HEK293T (cell line): ENCODE measurements at places on chromosomes 11 and 22.

DNA sequence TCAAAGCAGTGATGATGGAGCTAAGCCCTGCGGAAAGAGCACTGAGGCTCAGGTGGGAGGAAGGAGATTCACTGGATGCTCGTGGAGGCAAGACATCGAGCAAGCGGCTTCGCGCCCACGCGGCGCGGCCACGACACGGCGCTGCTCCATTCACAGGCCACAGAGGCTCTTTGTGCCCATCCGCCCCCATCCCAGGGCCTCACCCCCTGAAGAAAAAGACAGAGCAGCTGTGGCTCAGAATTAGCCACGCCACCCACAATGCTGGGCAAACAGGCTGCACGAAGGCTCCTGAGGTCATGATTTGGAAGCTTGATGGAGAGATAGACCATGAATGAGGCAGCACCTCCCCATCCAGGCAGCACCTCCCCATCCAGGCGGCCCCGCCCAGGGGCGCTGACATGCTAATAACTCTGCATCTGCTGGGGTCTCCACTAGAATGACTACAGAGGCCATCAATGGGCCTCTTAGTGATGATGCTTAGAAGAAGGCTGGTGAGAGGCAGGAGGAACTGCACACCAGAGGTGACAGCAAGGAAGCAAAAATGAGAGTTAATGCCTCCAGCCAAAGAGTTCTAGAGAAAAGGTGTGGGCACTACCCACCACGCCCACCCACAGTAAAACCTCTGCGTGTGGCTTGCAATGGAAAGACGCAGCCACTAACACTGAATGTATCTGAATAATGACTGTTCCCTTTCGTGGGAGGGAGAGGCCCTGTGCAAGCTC lies 43.5 kb downstream of the MYH9 start:
- no peak for DNase-seq

DNA sequence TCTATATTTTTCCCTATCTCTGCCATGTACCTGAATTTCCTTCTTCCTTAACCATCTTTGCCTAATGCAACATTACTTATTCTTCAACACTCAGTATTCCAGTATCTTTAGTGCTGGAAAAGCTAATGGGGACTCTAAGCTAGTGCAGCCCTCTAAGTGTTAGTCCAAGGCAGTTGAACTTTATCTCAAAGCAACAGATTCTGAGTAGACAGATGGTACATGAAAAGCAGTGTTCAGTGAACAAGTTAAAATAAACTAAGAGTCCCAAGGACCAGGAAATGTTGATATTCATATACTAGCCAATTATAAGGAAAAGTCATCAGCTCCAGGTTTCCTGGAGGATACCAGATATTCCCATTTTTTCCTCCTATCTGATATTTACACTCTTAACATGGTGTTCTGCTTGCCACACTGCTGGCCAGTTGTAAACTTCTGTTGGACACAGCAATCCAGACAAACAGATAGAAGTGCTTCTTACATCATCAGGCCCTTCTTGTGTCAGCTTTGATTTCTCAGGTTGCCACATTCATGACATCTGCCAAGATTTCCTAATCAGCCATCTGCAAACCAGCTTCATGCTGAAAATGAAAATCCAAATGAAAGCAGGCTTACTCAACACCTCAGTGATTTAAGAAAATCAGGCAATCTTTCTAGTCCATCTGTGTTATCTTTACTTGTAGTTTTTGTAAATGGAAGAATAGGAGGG lies 255.9 kb upstream of the POU2AF2 start:
- DNase-seq: no peak

DNA sequence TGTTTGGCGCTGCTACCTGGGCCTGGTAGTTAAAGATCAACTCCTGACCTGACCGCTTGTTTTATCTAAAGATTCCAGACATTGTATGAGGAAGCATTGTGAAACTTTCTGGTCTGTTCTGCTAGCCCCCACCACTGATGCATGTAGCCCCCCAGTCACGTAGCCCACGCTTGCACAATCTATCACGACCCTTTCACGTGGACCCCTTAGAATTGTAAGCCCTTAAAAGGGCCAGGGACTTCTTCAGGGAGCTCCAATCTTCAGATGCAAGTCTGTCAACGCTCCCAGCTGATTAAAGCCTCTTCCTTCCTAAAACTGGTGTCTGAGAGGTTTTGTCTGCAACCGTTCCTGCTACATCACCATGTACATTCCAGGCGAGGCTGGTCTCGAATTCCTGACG lies 15.0 kb downstream of the APOBEC3F start:
- no peak for DNase-seq

DNA sequence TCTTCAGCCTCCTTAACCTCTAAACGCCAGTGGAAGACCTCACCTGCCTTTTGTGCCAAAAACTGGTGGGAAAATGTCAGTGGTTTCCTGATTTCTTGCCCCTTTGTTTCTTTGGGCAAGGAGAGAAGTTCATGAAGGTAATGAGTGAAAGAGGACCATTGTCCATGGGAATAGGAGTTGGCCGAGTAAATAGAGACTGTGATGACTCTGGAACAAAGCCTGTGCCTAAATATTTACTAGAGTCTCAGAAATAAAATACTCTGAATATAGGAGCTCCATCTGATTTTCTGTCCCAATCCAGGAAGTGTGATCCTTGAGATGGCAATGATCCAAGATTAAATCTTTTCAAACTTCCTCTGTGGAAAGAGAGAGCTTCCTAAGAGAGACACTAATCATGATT lies 12.0 kb downstream of the SLC5A1 start:
- no peak for DNase-seq

GRCh38 chr22:38443628-38444521 lies 11.1 kb downstream of the KCNJ4 start:
- DNase-seq: no peak

DNA sequence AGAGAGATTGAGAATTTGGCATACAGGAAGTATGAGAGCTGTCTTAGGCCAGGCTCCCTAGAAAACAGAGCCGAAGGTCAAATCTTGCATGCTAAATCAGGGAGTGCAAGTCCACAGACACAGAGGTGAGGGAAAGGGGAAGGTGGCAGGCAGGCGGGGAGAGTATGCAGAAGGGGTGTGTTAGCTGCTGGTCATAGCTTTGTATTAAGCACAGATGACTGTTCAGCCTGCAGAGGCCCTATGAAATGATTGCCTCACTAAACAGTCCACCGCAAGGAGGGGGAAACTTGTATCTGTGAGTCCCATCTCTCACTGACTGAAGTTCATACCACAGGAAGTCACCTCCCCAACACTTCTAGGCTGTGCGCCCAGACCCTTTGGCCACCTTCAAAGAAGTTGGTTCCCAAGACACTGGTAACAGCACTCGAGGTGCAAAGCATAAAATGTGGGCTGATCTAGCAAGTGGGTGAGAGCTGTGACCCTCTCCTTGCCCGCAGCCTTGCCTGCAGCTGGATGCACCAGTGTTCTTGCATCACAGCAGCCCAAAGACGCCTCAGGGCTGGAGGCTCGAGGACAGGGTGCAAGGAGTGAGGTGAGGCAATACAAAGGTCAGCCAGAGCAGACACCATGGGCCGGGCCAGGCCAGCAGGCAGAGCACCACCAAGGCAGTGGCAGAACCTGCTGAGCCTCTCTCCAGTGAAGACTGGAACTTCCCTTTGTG lies 115.3 kb upstream of the TBCEL start:
- no peak for DNase-seq

DNA sequence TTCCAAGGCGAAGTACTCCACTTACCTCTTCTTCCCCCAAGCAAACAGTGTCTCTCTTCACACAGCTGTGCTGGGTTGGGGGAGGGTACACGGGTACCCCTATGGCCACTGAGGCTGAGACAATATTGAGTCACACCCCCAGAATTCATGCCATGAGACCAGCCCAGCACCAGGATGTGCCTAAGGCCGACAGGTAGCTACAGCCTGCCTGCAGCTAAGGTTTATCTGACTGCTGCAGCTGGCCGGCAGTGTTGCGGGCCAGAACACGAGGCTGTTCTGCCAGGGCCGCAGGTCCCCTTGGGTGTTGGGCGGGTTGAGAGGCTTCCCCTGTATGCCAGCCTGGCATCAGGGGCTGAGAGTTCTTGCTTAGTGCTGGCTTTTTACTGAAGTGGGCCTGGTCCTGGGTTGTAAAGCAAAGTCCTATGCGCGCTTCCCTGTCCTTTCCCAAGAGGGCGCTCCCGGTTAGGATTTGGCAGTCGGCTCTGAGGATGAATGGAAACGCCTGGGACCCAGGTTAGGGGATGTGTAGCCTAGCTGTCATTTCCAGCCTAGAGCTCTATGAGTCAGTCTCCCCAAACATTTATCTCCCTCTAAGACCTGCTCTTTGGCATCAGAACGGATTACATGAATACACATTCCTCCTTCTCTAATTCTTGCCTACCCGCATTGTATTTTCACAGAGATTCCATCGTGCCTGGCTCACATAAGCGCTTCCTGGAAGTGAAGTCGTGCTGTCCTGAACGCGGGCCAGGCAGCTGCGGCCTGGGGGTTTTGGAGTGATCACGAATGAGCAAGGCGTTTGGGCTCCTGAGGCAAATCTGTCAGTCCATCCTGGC lies 7.1 kb downstream of the USP18 start:
- DNase-seq: peak; percentile 82

DNA sequence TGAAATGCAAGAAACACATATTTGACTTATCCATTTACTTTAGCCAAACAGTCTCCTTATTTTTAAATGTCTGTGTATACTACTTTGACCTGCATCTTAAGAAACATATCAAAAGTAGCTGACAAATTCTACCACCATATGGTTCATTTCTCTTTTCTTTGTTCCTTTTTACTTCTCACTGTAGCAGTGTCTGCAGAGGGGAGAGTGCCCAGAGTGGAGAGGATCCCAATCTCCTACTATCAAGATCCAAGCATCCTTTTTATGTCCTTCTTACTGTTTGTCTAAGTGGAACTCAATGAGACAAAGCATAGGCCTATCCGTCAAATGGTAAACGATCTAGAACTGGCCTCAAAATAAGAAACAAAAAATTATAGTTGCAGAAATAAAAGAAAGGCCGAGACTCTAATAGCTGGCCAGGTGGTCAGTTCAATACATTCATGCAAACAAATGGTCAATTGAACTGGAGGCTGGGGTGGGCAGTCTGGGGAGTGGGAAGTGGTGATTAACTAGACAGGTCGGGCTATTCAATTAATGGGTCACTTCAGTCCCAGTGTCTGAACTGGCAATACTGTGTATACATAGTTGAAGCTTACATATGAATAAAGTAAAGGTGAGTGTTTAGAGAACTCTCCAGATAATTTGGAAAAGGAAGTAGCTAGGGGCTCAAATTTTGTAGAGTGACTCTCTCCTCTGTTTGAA lies 149.1 kb downstream of the MAML2 start:
- DNase-seq: no peak

- no peak for DNase-seq
These were observed 99.9 kb upstream of the CD44 start for GRCh38 chr11:35039076-35039475.

DNA sequence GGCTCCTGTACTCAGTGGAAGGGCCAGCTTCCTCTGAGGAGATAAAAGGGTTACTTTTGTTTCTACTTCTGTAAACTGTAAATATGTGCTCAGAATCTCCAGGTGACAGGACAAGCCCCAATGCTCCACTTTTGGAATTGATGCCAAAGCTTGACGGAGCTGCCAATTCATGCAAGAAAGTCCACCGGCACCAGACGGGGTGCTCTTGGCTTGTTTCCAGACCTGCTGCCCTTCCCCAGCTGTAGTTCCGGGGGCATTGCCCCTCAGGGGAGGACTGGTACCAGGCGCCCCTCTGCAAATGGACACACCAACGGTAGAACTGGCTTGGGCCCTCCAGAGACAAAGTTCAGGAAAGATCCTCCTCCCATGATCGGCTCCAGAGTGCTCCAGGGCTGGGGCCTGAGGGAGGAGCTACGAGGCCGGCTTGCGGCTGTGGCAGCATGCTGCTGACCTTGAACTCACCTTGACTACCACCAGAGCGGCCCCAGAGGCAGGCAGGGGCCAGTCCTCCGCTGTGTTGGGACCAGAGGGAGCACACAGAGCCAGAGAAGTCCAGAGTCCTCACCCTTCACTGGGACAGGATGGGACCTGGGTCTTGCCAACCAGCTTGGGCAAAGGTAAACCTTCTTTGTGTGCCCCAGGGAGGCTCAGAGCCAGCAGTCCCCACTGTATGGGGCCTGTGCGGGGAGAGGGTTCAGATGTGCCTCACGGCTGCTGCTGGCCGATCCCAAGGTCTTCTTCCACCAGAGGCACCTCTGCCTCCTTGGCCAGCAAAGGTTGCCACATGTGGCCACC lies 17.8 kb upstream of the OAF start:
- DNase-seq: no peak

DNA sequence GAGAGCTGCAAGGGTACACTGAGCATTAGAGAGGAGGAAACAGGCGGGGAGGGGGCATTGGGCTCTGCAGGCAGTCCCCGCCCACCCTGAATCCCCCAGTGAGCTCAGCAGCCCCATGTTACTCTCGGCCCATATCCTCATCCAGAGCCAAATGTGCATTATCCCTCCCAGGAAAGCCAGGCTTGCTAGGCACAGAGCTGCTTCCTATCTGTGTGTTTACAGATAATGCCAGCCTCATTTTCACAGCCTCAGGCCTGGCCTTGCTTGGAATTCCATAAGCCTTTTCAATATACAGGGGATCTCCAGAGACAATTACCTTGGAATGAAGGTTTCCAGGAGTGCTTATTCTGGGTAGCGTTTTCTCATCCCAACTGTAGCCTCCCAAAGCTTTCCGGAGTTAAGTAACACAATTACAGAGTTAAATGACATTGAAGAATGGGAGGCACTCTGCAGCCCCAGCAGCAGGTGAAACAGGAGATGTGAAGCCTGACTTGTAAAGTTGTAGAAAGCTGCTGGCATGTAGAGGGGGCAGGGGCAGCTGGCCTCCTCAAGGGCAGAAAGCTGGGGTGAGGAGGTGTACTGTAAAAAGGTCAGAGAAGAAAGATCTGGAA lies 91.5 kb upstream of the TBCEL start:
- no peak for DNase-seq

GRCh38 chr11:59216641-59217564 lies 4.2 kb upstream of the MPEG1 start:
- no peak for DNase-seq

- no peak for DNase-seq
These were observed 36.3 kb downstream of the PLEKHA7 start for GRCh38 chr11:16977994-16978315.

GRCh38 chr11:123559523-123559955 lies 94.9 kb downstream of the SCN3B start:
- DNase-seq: no peak

DNA sequence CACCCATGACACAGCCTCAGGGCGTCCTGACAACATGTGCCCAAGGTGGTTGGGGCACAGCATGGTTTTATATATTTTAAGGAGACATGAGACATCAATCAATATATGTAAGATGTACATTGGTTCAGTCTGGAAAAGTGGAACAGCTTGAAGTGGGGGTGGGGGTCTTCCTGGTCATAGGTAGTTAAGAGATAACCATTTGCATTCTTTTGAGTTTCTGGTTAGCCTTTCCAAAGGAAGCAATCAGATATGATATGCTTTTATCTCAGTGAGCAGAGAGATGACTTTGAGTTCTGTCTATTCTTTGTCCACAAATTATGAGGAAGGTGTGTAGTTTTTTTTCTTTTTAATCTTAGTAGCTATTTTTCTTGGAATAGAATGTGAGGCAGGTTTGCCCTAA lies 10.1 kb upstream of the ANAPC15 start:
- DNase-seq: no peak
